Nasal cavity respiratory epithelium epithelial cell of viscerocranial mucosa (primary cell): ENCODE measurements at places on chromosomes 12 and 14. TPM values are rescaled to one million over a fixed set of nuclear protein-coding genes. Genes with fewer than 3 reads are reported as not detected.

ADCY4 gene
- 0.85 and 1.0 TPM in 2 replicates for total RNA-seq

OR4E2 gene
- not detected in 2 replicates for total RNA-seq

KCNJ8 gene
- total RNA-seq: not detected in 2 replicates

BATF gene
- 9.6 TPM in 1 of 2 replicates, not detected in the other for total RNA-seq
